Common myeloid progenitor, CD34-positive (primary cell): ENCODE measurements at places on chromosomes 1 and 21.
A peak's percentile ranks its signal among the peaks of the same experiment; 100 is the strongest.

DNA sequence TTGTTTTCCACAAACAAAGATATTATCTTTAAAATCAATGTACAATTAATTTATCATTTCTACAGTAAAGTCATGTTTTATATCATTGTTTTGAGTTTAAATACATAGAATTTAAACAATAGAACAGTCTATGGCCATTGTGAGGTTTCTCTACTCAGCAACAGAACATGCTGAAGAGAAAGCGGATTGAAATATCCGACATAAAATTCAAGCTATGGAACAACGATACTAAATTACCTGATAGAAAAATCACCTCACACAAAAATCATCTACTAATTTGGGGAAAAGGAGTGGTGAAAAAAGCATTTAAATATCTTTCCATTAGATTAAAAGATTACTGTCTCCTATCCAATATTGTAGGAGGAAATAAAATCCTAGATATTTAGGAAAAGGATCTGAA lies 12.6 kb downstream of the CDKN2C start:
- peaks cover 10% of the 10 kb centered on the region for H3K4me1 ChIP-seq
- H3K36me3 ChIP-seq, result no peaks in the 10 kb centered on the region
- no peak overlapping the region for H3K4me3 ChIP-seq
- no peak overlapping the region for H3K27ac ChIP-seq
- H3K27me3 ChIP-seq, result peaks cover 79% of the 10 kb centered on the region

GRCh38 chr1:178541829-178542553 lies 29.1 kb downstream of the TEX35 start:
- peak overlapping the region; percentile 75 for H3K4me3 ChIP-seq
- DNase-seq, result no peak
- H3K27ac ChIP-seq, result peak overlapping the region; percentile 54
- H3K36me3 ChIP-seq, result no peaks in the 10 kb centered on the region
- peaks cover 15% of the 10 kb centered on the region for H3K4me1 ChIP-seq

DNA sequence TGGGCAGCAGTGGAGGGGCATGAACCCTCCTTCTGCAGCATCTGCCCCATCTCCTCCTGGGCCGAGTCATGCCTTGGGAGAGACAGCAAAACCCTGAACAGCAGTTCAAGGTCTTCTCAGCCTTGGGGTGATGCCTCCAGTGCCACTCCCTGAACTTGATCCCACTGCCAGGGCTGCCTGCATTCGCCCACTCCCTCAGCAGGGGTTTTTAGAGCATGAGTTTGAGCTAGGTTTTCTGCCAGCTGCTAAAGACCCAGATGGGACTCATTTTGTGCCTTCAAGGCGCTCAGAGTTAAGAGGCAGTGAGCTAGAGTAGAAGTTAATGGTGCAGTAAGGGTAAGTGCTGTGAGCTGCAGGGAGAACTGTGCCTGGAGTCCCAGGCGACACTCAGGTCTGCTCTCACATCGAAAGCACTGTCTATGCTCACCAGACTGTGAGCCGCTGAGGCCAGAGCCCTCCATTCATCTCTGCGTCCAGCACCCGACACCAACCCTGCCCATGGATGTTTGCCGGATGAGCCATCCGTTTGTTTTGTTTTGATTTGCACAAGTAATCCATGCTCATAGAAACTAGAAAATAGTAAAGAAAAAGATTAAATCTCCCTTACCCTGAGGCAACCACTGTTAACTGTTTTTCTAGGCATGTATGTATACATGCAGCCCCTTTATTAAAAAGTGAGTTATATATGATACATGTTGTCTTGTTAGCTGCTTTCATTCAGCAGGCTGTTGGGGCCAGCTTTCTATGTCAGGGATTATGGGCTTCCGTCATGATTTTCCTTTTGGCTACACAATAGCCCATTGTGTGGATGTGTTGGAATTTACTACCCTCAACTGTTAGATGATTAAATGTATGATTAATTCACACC lies 67.8 kb downstream of the VPS26C start:
- H3K27me3 ChIP-seq, result no peaks in the 10 kb centered on the region
- no peak overlapping the region for H3K4me3 ChIP-seq
- H3K36me3 ChIP-seq, result peaks cover 78% of the 10 kb centered on the region
- no peak overlapping the region for H3K27ac ChIP-seq
- no peaks in the 10 kb centered on the region for H3K4me1 ChIP-seq

GRCh38 chr1:111847466-111847865 lies 91.8 kb downstream of the DDX20 start:
- no peak for DNase-seq
- H3K36me3 ChIP-seq, result no peaks in the 10 kb centered on the region
- H3K27me3 ChIP-seq, result peaks cover 23% of the 10 kb centered on the region
- no peak overlapping the region for H3K27ac ChIP-seq

DNA sequence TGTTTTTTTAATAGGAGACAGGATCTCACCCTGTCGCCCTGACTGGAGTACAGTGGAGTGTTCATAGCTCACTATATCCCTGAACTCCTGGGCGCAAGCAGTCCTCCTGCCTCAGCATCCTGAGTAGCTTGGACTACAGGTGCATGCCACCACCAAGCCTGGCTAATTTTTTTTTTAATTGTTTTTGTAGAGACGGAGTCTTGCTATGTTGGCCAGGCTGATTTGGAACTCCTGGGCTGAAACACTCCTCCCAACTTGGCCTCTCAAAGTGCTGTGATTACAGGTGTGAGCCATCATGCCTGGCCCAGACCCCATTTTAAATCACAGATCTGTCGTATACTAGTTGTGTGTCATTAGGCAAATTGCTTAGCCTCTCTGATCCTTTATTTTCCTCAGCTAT lies 161.1 kb downstream of the DYRK1A start:
- no peak overlapping the region for H3K4me3 ChIP-seq
- no peak for DNase-seq
- H3K4me1 ChIP-seq, result peaks cover 16% of the 10 kb centered on the region
- no peak overlapping the region for H3K27ac ChIP-seq

DNA sequence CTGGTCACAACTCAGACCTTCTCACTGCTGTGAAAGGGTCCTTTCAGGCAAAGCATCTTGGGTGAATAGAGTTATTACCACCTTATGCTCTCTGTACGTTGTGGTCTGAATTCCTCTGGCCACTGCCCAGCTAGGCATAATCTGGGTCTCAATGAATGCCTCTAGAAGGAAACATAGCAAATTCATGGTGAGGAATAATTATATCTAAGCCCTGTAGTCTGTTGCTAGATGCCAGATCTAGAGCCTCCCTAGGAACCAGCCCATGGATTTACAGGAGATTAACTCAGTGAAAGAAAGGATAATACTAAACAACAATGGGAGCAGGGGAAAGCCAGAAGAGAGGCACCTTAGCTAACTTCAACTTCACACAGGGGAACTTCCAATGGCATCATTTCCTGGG lies 2.4 kb upstream of the COL11A1 start:
- no peak for DNase-seq
- no peaks in the 10 kb centered on the region for H3K36me3 ChIP-seq
- no peak overlapping the region for H3K27ac ChIP-seq
- H3K27me3 ChIP-seq, result peaks cover 6% of the 10 kb centered on the region
- H3K4me1 ChIP-seq, result no peaks in the 10 kb centered on the region

GRCh38 chr1:175354080-175354479 lies 161.5 kb upstream of the KIAA0040 start:
- no peaks in the 10 kb centered on the region for H3K36me3 ChIP-seq
- H3K27ac ChIP-seq, result no peak overlapping the region
- H3K27me3 ChIP-seq, result peaks cover 10% of the 10 kb centered on the region

GRCh38 chr1:243712242-243712641 lies 137.8 kb downstream of the AKT3 start:
- no peak overlapping the region for H3K4me3 ChIP-seq
- no peaks in the 10 kb centered on the region for H3K27me3 ChIP-seq
- H3K36me3 ChIP-seq, result no peaks in the 10 kb centered on the region
- no peak for DNase-seq
- H3K4me1 ChIP-seq, result no peaks in the 10 kb centered on the region
